ENCODE measurements at places on chromosomes 2 and 18.

GRCh38 chr2:37919631-37920032, 5.5 kb upstream of the RMDN2 start:
- DNase-seq: no peak

DNA sequence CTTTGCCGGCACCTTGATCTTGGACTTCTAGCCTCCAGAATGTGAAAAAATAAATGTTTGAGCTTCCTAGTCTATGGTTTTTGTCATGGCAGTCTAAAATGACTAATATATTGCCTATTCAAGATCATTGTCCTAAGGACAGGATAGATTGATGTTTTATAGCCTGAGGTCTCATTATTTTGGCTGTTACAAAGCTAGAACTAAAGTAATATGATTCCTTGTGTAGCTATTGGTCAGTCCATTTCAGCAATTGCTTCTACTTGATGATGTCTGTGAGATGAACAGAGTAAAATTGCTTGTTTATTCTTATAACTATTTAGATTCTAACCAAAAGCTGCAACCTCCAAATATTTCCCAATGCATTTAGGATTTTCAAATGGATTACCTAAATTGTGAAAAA, 145.0 kb downstream of the HRH4 start:
- no peak for DNase-seq

- no peak for DNase-seq
These were observed 472.5 kb upstream of the TNP1 start for GRCh38 chr2:217332417-217332791.

DNA sequence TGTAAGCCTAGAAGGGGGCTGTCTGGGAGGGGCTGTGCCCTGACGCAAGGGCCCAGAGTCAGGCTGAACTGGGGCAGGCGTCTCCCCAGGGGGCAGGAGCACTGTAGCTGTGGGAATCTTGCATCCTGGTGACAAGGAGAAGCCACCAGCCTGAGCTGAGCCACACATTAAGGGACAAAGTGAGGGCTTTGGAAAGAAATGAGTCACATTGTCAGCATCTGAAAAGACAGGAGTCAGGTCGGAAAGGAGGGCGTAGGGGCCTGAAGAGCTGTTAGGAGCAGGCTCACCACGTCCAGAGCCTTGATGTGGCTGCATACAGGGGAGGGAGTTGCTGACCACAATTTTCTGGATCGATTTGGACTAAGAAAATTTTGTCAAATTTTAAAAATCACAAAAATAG, 298.6 kb downstream of the CYP26B1 start:
- no peak for DNase-seq

DNA sequence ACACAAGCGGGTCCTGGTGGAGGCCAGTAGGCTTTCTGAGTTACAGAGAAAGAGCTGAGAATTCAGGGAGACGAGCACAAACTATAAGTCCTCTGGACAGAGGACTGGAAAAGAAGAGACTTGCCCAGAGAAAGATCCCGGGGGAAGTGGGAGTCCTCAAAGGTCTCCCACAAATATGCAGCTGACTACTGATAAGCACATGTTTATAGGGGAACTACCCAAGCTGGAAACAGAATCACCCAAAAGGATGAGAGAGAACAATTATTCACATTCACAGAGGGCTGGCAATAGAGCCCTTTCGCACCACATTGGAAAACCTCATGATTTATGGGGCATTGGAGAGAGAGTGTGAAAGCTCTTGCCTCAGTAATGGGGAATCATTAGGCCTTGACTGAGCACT, 337.6 kb downstream of the IRS1 start:
- DNase-seq: no peak

GRCh38 chr18:77607087-77607486, 357.4 kb downstream of the GALR1 start:
- DNase-seq: no peak

GRCh38 chr2:206253777-206254166, 20.7 kb upstream of the ZDBF2 start:
- no peak for DNase-seq

GRCh38 chr2:16313235-16313975, 352.2 kb downstream of the CYRIA start:
- DNase-seq: no peak

DNA sequence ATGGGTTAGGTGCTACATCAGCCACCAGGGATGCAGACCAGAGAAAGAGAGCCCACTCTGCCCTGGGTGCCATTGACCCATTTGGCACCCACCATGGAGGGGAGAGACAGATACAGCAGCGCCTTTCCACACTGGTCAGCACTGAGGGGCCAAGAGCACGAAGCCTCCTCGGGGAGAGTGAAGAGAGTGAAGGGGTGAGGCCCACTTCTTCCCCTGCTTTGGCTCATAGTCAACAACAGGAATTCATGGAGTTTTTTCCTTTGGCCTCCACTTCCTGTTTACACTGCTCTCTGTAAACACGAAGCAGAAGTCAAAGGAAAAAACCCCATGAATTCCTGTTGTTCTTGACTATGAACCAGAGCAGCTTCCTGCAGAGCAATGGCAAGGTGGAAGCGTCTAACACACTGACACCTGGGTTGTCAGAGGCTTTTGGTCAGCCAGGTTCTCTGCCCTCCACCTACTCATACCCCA, 80.0 kb downstream of the CCDC93 start:
- DNase-seq: no peak

DNA sequence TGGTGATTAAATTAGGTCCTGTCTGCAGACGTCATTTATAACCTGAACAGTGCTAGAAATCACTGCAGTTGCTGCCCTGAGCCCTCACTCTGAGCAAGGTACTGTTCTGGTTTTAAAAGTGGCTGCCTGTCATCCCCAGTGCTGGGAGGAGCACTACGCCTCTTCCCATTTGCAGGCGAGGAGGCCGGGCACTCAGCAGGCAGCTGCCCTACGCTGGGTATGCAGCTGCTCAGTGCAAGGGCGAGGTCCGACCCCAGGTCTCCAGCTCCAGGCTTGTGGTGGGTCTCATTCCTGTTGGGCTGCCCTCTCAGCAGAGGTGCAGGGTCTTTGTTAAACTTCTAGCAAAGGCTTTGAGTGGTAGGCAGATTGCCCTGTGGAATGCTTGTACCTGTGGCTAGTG, 15.7 kb downstream of the CNDP2 start:
- no peak for DNase-seq

DNA sequence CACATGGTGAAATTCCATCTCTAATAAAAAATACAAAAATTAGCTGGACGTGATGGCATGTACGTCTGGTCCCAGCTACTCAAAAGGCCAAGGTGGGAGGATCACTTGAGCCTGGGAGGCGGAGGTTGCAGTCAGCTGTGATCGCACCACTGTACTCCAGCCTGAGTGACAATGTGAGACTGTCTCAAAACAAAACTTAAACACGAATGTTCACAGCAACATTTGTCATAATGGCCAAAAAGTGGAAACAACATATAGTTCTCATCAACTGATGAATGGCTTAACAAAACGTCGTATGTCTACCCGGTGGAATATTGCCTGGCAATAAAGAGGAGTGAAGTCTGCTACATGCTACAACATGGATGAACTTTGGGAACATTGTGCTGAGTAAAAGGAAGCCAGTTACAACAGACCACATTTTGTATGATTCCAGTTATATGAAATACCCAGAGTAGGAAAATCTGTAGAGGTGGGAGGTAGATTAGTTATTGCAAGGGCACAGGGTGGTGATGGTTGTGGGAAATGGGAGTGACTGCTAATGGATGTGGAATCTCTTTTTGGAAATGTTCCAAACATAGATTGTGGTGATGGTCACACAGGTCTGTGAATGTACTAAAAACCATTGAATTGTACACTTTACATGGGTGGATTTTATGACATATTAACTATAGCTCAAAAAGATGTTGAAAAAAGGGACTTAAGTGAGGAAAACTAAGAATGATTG, 478.2 kb downstream of the PTPRM start:
- DNase-seq: no peak

- no peak for DNase-seq
These were observed 68.1 kb upstream of the ACKR3 start for GRCh38 chr2:236501531-236501930.

GRCh38 chr2:186884587-186884986, 35.6 kb upstream of the ZSWIM2 start:
- DNase-seq: no peak

- DNase-seq: no peak
These were observed 31.4 kb downstream of the DIS3L2 start for GRCh38 chr2:231992888-231993287.

- DNase-seq: no peak
These were observed 145.8 kb downstream of the KIAA1328 start for GRCh38 chr18:36974686-36975085.

DNA sequence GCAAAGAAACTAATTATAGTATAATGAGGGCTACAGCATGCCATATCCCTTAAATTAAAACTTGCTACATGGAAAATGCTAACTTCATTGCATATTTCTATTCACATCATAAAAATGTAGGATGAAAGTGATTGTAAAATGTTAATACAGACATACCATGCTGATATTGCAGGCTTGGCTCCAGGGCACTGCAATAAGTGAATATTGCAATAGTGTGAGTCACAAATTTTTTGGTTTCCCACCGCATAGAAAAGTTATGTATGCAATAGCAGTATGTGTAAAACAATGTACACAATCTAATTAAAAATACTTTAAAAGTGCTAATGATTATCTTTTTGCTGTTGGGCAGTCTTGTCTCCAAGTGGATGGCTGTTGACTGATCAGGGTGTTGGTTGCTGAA, 162.1 kb downstream of the CD8B2 start:
- no peak for DNase-seq

DNA sequence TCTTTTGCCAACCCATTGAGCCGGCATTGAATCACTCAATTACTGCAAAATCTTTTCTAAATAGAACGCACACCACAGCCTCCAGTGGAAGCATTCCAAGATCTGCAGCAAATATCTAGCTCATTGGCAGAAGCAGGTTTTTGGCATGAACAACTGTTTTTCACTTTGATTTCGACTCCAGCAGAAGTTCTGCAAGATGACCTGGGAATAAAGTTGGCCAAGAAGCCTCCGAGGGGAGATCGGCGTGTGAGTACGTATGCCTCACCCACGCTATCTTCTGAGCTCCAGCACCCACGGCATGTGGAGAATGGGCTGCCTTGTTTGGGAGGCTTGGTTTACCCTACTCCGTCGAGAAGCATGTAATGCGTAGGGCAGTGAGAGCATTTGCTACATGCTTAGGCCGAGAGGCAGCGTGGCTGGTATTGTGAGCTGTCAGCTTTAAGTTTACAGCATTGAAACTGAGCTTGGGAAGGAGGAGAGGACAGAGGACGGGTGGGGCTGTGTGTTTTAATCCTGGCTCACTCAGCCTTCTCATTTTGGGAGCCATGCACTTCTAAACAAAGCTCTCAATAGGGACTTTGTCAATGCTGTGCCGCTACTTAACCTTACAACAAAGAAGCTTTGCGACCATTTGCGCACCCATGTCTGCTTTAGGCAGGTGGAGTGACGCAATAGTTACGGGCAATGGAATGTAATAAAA, 10.5 kb downstream of the PCARE start:
- no peak for DNase-seq

GRCh38 chr2:66832646-66833435, 397.9 kb downstream of the MEIS1 start:
- no peak for DNase-seq

DNA sequence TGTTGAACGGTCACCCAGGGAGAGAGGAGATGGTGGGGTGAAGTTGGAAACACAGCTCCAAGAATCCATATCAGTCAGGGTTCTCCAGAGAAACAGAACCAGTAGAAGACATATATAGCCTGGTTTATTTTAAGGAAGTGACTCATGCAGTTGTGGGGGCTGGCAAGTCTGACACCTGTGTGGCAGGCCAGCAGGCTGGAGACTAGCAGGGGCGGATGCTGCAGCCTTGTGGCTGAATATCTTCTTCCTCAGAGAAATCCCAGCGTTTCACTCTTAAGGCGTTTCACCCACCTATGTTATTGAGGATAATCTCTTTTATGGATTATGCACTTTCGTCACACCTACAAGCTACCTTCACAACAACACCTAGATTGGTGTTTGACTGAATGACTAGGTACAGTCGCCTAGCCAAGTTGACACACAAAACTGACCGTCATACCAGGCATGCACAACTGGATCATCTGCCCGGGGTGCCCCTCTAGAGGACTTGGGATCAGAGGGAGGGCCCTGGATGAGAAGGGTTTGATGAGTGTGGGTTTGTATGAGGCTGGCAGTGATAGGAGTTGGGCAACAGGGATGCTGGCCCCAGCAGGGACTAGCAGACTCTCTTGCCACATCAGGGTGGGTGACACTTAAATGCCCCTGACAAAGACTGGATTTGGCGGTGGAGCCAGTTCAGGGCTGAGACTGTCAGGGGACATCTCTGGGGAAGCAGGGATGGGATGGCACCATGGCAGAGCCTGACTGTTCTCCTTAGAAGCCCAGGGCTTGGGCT, 23.4 kb downstream of the MROH2A start:
- DNase-seq: no peak

GRCh38 chr2:128607440-128607839, 288.8 kb upstream of the HS6ST1 start:
- DNase-seq: no peak

DNA sequence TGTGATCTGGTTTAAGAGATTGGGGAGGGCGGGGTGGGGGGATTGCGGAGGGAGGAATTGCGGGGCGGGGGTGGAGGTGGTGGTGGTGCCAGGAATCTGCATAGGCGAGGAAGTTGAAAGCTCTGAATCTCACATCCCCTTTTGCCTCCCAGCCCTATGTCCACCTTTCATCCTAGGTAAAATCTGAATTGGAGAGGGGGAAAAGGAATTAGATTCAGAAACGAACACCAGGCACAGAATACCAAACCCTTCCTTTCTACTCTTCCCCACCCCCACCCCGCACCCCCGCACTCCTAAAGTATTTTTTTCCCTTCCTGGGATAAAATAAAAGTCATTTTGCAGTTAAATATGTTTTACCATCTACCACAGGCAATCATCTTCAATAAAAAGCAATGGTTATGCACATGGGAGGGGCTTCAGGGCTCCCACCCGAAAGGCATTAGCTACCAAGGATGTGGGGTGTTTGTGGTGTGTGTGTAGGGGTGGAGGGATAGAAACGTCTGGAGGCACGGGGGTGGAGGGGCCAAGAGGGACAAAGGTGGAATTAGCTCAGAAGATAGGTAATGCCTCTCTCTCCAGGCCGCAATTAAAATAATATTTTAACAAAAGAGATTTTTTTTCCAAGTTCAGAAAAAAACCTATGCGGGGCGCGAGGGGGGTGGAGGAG, 1.8 kb downstream of the IGFBP5 start:
- DNase-seq: no peak

DNA sequence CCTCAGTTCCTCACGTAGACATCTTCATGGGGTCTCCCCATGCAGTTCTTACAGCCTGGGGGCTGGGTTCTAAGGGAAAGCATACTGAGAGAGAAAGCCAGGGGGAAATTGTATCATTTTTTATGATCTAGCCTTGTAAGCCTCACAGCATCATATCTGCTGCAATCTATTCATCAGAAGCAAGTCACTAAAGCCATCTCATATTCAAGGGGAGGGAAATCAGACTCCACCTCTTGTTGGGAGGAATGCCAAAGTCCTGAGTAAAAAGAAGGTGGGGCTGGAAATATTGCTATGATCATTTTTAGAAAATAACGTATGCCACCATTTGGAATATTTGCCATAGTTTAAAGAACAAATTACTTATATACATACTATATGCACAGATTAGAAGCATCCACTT, 304.6 kb downstream of the TXNL1 start:
- DNase-seq: no peak
